ENCODE measurements at places on chromosomes 3 and 15.

- no peak for DNase-seq
Measured at GRCh38 chr15:26894181-26894580, 27.3 kb downstream of the GABRA5 start.

DNA sequence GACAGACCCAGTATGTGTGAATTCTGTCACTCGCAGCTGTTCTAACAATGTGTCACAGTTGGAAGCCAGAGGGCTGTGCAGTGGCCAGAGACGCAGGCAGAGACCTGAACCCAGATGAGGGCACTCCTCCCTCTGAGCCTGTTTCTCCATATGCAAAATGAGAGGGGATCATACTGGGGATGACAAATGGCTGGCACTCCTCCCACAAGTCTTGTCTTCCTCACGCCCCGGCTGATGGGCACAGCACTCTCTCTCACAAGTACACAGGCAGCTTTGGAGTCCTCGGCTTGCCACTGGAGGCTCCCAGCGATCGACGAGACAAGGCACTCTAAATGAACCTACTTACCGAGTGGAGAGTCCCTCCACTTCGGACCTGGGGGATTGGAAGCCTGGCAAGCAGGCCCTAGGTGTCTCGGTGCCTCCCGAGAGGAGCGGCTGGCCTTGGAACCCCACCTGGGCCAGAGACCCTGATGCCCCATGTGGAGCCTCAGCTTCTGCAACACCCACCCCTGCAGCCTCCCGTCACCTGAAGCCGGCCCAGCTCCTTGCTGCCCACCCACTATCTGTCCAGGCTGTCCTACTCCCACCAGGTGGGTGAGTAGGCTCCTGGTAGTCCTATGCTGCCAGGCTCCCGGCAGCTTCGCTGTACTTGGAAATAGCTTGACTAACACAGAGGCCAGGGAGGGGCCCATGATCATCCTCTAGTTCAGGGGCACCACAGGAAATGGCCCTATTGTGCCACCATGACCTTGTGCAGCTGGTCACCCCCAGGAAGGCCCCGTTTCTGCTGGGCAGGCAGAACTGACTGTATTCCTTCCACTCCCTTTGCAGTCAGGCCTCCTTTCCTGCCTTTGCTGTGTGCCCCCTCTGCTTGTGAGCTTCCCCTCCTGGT, 65.0 kb upstream of the IQSEC1 start:
- no peak for DNase-seq

DNA sequence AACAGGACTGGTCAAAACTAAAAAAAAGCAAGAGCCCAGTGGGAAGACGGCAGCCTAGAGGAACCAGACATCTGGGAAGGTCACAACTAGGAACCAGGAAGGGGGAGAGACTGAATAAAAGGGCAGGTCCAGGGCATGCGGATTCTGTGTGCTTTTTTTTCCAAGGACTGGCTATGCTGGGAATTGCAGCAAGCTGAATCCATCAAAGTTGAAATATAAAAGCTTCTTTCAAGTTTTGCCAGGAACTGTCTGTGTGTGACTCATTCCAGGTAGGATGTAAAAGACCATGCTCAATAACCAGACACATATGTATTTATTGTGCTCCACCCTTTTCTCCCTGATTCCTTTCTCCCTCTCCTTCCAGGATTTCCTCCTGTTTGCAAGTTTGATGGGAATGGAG, 47.9 kb upstream of the CCDC80 start:
- DNase-seq, result no peak

DNA sequence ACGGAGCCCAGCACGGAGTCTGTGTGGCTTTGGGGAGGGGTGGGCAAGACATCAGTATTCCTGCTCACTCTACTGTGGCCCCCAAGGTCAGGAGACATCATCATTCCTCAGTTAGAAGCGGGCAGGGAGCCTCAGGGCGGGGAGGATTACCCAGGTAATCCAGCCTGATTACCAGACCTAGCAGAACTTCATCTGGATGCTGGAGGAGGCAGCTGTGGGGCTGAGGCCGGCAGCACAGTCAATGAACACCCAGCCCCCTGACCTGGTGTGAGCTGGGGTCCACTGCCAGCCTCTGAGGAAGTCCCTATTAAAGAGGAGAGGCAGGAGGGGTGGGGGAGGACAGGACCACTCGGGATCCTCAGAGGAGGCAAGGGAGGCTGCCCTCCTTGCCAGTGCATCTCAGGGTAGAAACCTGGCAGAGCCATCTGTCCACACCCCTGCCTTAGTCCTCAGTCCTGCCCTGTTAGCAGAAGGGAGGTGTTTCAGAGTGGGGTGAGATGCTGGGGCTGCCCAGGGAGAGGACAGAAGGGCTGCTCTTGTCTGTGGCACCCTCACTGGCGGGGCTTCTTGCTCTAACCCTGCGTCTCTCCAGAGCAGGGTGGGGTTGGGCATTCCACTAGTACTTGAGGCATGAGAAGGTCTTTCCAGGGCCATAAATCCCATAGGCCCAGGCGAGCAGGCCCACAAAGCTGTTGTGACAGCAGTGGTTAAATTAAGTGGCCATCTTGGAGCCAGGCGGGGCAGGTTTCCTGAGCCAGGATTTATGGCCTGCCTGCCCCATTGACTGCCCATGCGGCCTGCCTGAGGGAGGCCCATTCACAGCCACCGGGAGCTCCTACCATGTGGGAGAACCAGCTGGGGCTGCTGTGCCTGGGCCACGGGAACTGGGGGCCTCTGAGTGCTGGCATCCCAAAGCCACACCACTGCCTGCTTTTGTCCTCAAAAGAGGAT, 82.1 kb downstream of the LINGO1 start:
- DNase-seq, result no peak

GRCh38 chr15:57102858-57103257, 184.4 kb downstream of the TCF12 start:
- no peak for DNase-seq

DNA sequence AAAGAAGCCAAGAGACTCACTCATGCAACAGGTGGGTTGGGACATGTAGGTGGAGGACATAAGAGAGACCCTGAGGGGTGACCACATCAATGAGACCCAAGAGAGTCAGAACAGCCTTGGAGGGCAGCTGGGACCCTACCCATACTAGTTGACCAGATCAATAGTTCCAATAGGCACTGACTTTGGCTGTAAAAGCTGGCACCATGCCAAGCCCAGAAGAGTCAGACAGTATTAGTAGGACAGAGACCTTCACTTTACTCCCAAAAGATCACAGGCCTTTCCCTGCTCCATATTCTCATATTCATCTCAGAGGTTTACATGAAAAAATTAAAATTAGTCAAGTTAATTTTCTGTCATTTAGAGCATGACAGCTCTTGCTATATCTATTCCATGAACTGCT, 20.9 kb upstream of the GABRR3 start:
- DNase-seq, result no peak

- DNase-seq, result no peak
Measured at GRCh38 chr3:190089711-190090110, 31.0 kb downstream of the P3H2 start.

DNA sequence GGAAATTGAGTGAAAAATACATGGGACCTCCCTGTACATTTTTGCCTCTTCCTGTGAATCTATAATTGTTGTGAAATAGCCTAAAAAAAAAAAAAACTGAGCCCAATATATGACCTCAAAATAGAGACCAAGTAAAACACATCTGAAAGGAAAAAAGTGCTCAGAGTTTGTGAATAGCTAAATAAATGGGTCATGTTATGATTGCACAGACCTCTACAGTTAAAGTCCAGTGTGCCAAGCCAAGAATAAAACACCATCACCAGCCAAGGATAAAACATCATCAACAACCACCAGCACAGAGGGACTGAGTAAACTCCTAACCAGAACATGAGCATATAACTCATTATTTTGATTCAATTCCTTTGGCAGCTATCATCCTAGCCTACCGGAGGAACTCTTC, 115.6 kb upstream of the AGTR1 start:
- DNase-seq, result no peak

GRCh38 chr3:141564241-141564640, 77.4 kb downstream of the RASA2 start:
- DNase-seq, result no peak

DNA sequence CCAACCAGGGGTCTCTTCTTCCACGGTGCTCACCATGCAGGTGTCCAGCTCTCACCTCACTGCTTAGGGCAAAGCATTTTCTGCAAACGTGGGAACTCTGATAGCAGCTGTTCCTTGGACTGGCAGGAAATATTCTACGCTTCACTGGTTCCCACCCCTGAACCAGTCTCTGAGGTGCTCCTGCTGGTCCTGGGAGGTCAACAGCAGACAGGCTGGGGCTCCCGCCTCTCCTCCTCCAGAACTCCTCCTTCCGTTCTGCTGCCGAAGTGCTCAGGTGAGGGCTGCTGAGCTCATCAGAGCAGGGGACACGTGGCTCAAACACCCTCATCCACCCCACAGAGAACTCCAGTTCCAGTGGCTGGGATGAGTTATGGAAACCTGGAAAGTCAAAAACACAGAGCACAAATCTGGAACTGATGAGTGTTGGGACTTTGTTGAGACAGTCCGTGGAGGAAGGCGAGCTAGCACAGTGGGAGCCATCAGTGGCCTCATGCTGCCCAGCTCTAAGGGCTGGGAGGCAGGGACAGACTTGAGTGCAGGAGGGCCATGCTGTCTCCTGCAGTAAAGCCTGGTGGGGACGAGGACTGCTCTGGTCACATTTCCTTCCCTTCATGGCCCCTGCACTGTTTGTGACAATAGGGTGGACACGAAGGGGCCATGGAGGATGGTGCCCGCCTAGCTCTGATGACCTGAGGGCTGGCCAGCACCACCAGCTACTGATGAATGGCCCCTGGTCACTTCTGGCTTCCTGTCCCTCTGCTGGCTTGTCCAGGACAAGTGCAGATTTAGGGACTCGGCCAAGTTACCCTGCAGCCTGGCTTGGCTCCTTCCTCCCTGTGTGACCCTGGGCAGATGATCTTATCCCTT, 137.8 kb downstream of the KLF13 start:
- DNase-seq, result no peak

DNA sequence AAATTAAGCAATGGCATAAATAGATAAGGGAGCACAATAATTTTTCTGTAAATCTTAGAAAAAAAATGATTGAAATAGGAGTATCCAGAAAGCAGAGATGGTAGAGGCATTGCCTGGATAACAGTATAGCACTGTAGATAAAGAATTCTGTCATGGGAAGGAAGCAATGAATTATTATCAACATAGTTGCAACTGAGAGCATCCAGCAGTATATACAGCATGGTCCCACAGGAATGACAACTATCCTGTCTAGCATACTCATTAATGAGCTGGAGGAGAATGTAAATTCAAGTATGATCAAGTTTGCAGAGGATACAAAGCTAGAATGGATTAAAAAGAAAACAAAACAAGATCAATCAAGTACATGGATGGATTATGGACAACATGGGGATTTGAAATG, 90.8 kb downstream of the DPH6 start:
- DNase-seq, result no peak

- DNase-seq, result no peak
Measured at GRCh38 chr3:33940149-33940548, 141.7 kb downstream of the PDCD6IP start.

DNA sequence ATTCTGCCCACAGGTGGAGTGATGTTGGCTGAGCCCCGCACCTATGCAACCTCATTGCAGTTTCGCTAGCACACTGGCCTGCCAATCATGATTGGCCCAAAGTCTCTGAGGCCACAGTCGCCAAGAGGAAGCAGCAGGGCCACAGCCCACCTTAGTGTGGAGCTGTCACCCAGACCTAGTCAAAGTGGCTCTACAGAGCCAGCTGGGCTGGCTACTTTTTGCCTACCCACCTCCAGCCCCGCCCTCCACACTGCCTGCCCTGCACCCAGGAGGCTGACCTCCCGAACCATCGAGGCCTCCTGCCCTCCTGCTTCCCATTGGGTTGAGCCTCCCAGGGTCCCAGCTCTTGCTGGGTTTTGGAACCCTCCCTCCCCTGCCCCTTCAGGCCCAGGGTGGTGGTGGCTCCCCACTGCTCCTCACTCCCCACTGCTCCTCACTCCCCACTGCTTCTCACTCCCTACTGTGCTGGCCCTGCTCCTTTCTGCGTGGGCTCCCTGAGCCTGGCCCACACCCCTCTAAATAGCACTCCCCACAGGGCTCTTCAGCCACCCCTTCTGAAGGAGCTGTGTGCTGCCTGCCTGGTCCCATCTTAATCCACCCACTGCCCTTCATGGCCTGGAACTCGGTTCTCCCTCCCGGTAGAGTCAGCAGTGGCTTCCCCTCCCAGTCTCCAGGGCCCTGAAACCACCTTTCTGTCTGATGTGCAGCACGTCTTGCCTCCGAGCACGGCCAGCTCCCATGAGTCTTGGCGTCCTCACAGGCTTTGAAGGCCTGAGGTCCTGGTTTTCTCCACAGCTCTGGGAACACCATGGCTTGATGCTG, 89.3 kb downstream of the WNT7A start:
- no peak for DNase-seq

- DNase-seq, result no peak
Measured at GRCh38 chr3:78405745-78406144, 1362.1 kb downstream of the ROBO1 start.

DNA sequence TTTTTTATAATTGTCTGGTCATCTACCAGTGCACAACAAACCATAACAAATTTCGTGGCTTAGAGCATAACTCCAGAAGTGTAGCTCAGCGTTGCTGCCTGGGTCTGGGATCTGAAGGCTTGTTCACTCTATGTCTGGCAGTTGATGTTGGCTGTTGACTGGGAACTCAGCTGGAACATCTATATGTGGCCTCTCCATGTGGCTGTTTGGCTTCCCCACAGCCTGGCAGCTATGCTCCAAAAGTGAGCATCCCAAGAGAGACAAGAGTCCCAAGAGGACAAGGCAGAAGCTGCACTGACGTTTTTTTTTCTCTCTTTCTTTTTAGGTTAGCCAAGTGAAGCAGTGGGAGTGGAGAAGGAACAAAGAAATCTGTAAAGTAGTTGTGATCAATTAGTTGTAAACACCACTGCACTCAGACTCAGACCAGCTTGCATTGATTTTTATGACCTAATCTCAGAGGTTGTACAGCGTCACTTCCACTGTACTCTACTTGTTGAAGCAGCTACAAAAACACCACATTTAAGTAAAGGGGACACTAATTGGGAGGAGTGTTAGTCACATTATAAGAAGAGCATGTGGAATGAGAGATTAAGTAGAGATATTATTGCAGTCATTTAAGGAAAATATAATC, 2.5 kb upstream of the GPR176 start:
- DNase-seq, result peak; percentile 30

DNA sequence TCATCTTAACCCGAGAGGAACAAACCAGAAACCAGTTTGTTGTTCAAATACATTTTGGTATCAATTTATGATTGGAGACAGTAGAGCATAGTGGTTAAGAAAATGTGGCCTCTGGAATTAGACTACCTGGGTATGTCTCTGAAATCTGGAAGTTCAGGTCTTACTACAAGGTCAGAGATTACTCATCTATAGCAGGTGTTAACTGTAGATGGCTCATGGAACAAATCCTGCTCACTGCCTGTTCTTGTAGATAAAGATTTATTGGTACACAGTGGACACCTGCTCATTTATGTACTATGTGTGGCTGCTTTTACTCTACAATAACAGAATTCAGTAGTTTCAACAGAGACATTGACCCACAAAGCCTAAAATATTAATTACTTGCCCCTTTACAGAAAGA, 413.3 kb downstream of the CNTN6 start:
- DNase-seq, result no peak

DNA sequence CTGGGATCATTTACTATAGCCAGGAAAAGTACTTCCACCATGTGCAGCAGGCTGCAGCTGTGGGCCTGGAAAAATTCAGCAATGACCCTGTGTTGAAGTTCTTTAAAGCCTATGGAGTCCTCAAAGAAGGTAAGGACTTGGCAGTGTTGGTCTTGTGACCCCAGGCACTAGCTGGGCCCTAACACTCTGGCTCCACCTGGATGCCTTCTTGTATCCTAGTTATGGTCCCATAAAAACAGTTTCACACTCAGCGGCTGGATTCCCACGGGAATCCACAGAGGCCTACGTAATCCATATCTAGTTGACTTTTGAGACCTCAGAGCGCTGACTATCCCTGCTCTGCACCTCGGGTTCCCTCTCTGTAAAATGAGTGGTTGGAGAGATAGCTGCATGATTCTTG, 1.6 kb downstream of the TTC21A start:
- DNase-seq, result no peak

All from NCI-H345 (cell line).